ENCODE measurements at places on chromosomes 7 and 10. TPM values are rescaled to one million over a fixed set of nuclear protein-coding genes. Genes with fewer than 3 reads are reported as not detected.
A peak's percentile ranks its signal among the peaks of the same experiment; 100 is the strongest.

Gene COG5
- 39.7 TPM for total RNA-seq

Gene NUDT13
- 1.8 TPM for total RNA-seq

Gene STEAP1B
- total RNA-seq = 3.5 TPM

- DNase-seq = no peak
Observed at GRCh38 chr10:58330431-58330830, 4.4 kb upstream of the UBE2D1 start.

Gene IKZF5
- total RNA-seq = 30.7 TPM

Gene FAM237B
- not detected for total RNA-seq

DNA sequence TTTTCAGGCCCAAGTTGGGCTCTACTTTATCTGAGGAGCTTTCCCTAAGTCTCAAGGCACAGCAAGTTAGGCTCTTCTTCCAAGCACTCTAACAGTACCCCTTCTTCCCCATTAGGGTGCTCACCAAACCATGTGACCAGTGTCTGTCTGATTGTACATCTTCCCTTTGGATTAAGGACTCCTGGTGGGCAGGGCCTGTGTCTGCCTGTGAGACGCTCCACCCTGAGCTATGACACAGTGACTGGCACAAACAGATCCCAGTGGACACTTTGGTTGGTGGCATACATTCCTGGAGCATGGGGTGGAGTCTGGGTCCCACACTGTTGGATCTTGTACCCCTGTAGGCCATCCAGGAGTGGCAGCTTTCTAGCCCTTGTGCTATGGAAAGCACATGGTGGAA, 23.8 kb downstream of the PLPP4 start:
- DNase-seq = no peak

- DNase-seq = no peak
Observed at GRCh38 chr10:6734286-6734685, 154.2 kb upstream of the PRKCQ start.

Gene DLD
- 127 TPM for total RNA-seq

GRCh38 chr7:28020302-28020940, 160.2 kb downstream of the JAZF1 start:
- peak; percentile 46 for DNase-seq

Measured in uterus (tissue), 4 donors.